ENCODE measurements at places on chromosomes 12 and 14.

DNA sequence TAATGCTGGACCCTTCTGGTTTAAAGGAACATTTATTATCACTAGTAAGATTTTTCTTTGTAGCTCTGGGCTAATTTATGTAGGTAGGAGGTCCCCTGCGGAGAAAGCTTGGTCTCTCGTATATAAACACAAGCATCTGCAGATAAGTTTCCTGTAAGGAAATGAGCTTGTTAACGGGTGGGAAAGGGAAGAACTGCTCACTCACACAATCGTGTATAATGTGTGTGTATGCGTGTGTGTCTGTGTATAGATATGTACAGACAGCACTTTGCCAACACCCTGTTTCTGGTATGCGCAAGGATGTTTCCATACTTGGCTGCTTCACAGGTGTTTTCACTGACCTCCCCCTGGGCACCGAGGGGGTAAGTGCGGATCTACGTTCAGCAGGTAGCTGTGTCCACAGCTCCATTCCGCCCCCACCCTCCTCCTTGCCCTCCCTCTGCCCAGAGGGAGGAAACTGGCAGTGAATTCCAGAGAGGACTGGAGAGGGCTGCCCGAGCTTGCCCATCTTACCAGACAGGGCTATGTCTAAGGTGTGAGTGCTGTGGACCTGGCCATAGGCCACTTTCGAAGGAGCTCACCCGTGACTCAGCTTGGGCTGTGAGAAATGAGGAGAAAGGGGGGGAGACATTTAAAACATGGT, 65.2 kb downstream of the NINJ2 start:
- no peak for DNase-seq
- H3K4me1 ChIP-seq = peaks cover 4% of the 10 kb centered on the region
- no peak overlapping the region for H3K27ac ChIP-seq

- DNase-seq = no peak
- no peak overlapping the region for H3K4me3 ChIP-seq
- peaks cover 22% of the 10 kb centered on the region for H3K4me1 ChIP-seq
- H3K27ac ChIP-seq = no peak overlapping the region
Measured at GRCh38 chr14:99606359-99606758, 2.4 kb upstream of the CCDC85C start.

- no peaks in the 10 kb centered on the region for H3K27me3 ChIP-seq
- no peak overlapping the region for H3K27ac ChIP-seq
- H3K36me3 ChIP-seq = no peaks in the 10 kb centered on the region
- peaks cover 2% of the 10 kb centered on the region for H3K4me1 ChIP-seq
- DNase-seq = no peak
- no peak overlapping the region for H3K4me3 ChIP-seq
Measured at GRCh38 chr12:93758801-93759373, 81.7 kb downstream of the CRADD start.

DNA sequence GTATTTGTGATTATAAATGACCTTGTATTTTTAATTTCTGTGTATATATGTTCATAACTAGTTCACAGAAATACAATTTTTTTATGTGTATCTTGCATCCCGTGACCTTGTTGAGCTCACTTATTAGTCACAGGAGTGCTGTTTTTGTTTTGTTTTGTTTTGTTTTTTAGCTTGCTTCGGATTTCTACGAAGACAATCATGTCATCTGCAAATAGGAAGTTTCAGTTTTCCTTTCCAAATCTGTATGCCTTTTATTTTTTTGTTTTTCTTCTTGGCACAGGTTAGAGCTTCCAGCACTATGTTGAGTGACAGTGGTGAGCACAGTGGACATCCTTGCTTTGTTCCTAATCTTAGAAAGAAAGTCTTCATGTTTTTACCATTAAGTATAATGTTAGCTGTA, 229.2 kb upstream of the GARIN6 start:
- H3K4me3 ChIP-seq = no peak overlapping the region
- H3K36me3 ChIP-seq = no peaks in the 10 kb centered on the region
- no peak for DNase-seq

- no peaks in the 10 kb centered on the region for H3K36me3 ChIP-seq
- H3K4me3 ChIP-seq = no peak overlapping the region
- H3K4me1 ChIP-seq = no peaks in the 10 kb centered on the region
- no peak overlapping the region for H3K27ac ChIP-seq
- H3K27me3 ChIP-seq = no peaks in the 10 kb centered on the region
Measured at GRCh38 chr14:81342850-81343580, 57.1 kb downstream of the STON2 start.

DNA sequence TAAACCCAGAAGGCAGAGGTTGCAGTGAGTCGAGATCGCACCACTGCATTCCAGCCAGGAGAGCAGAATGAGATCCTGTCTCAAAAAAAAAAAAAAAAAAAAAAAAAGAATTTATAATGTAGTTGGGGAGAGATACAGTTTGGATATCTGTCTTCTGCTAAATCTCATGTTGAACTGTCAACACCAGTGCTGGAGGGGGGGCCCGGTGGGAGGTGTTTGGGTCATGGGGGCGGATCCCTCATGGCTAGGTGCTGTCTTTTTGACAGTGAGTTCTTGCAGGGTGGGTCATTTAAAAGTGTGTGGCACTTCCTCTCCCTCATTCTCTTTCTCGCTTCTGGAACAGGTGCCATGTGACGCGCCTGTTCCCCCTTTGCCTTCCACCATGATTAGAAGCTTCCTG, 32.8 kb downstream of the CLIP1 start:
- no peak overlapping the region for H3K27ac ChIP-seq
- H3K4me1 ChIP-seq = no peaks in the 10 kb centered on the region
- no peak overlapping the region for H3K4me3 ChIP-seq
- no peak for DNase-seq

DNA sequence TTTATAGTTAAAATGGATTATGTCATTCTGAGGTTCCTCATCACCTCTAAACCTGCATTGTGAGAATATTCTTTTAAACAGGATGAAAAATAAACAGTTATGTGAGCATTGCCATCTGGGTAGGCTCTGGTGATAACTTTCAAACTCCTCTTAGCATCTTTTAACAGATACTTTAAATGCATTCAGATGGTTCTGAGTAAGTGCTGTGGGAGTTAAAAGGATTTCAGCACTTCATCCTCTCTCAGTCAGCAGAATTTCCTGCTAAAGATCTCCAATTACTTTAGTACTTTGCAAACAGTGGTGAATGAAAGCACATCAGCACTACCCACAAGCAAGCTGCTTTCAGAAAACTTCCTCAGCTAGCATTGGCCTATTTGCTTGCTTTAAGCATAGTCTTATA, 59.3 kb upstream of the TMTC1 start:
- DNase-seq = no peak
- no peaks in the 10 kb centered on the region for H3K4me1 ChIP-seq
- no peak overlapping the region for H3K27ac ChIP-seq
- H3K4me3 ChIP-seq = no peak overlapping the region

DNA sequence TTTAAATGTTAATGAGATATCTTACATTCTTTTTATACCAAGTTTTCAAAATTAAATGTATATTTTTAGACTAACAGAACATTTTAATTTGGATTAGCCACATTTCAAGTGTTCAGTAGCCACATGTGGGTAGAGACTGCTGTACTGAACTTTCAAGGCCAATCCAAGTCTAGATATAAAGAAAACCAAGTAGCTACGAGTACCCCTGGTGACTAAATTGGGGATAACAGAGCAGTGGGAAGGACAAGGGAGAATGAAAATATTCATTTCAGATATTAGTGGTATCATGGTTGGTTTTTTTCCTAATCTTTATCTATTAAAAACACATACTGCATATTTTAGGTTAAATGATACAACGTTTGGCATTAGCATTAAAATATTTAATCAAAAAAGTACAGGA, 69.4 kb upstream of the RHOJ start:
- no peak for DNase-seq
- no peaks in the 10 kb centered on the region for H3K27me3 ChIP-seq
- no peaks in the 10 kb centered on the region for H3K36me3 ChIP-seq
- H3K4me1 ChIP-seq = no peaks in the 10 kb centered on the region

DNA sequence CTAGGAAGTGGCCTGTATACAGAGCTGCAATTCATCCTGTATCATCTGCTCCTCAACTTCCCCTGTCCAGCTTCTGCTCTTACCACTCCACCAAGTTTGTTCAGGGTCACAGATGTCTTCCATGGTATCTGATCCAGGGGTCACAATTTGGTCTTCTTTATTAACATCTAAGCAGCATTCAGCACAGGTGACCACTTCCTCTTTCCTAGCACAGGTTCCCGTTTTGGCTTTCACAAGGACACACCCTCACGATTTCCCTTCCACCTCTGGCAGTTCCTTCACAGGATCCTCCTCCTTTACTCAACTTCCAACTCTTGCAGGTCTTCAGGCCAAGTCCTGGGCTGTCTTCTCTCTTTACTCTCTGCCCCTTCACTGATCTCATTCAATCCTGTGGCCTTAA, 93.6 kb downstream of the TTC7B start:
- H3K27ac ChIP-seq = no peak overlapping the region
- no peak overlapping the region for H3K4me3 ChIP-seq
- H3K27me3 ChIP-seq = no peaks in the 10 kb centered on the region
- no peaks in the 10 kb centered on the region for H3K36me3 ChIP-seq
- peaks cover 11% of the 10 kb centered on the region for H3K4me1 ChIP-seq

- no peaks in the 10 kb centered on the region for H3K27me3 ChIP-seq
- no peaks in the 10 kb centered on the region for H3K36me3 ChIP-seq
- no peak for DNase-seq
- no peak overlapping the region for H3K27ac ChIP-seq
Measured at GRCh38 chr14:104442107-104442551, 137.4 kb upstream of the C14orf180 start.

GRCh38 chr12:25500651-25501050, 52.4 kb downstream of the LMNTD1 start:
- DNase-seq = no peak
- H3K27me3 ChIP-seq = no peaks in the 10 kb centered on the region
- H3K4me1 ChIP-seq = no peaks in the 10 kb centered on the region
- no peak overlapping the region for H3K4me3 ChIP-seq
- no peak overlapping the region for H3K27ac ChIP-seq
- H3K36me3 ChIP-seq = no peaks in the 10 kb centered on the region

GRCh38 chr12:47504775-47505446, 200.9 kb downstream of the RPAP3 start:
- H3K27ac ChIP-seq = no peak overlapping the region
- no peak for DNase-seq
- H3K27me3 ChIP-seq = no peaks in the 10 kb centered on the region

GRCh38 chr12:62860501-62861411, 74.2 kb downstream of the PPM1H start:
- H3K4me1 ChIP-seq = no peaks in the 10 kb centered on the region
- DNase-seq = no peak
- no peak overlapping the region for H3K4me3 ChIP-seq
- no peaks in the 10 kb centered on the region for H3K36me3 ChIP-seq

- H3K27me3 ChIP-seq = no peaks in the 10 kb centered on the region
- H3K4me1 ChIP-seq = no peaks in the 10 kb centered on the region
- no peak for DNase-seq
- H3K27ac ChIP-seq = no peak overlapping the region
- no peak overlapping the region for H3K4me3 ChIP-seq
Measured at GRCh38 chr12:16228067-16228466, 49.4 kb downstream of the SLC15A5 start.

- H3K36me3 ChIP-seq = peaks cover 5% of the 10 kb centered on the region
- no peaks in the 10 kb centered on the region for H3K27me3 ChIP-seq
- H3K4me1 ChIP-seq = no peaks in the 10 kb centered on the region
- no peak for DNase-seq
- H3K27ac ChIP-seq = no peak overlapping the region
- no peak overlapping the region for H3K4me3 ChIP-seq
Measured at GRCh38 chr14:64478634-64479250, 13.4 kb downstream of the AKAP5 start.

GRCh38 chr12:74646831-74647230, 109.2 kb downstream of the ATXN7L3B start:
- H3K4me3 ChIP-seq = no peak overlapping the region
- H3K27me3 ChIP-seq = no peaks in the 10 kb centered on the region
- no peaks in the 10 kb centered on the region for H3K4me1 ChIP-seq
- no peaks in the 10 kb centered on the region for H3K36me3 ChIP-seq

- no peak overlapping the region for H3K4me3 ChIP-seq
- H3K27ac ChIP-seq = peak overlapping the region; percentile 74
- H3K36me3 ChIP-seq = peaks cover 85% of the 10 kb centered on the region
- H3K27me3 ChIP-seq = no peaks in the 10 kb centered on the region
Measured at GRCh38 chr14:91316761-91317160, 72.3 kb upstream of the GPR68 start.

- peaks cover 4% of the 10 kb centered on the region for H3K36me3 ChIP-seq
- no peak for DNase-seq
- no peak overlapping the region for H3K4me3 ChIP-seq
- no peak overlapping the region for H3K27ac ChIP-seq
- no peaks in the 10 kb centered on the region for H3K27me3 ChIP-seq
- H3K4me1 ChIP-seq = peaks cover 2% of the 10 kb centered on the region
Measured at GRCh38 chr14:33931461-33931860, 19.4 kb downstream of the EGLN3 start.

- no peak overlapping the region for H3K27ac ChIP-seq
- peaks cover 38% of the 10 kb centered on the region for H3K36me3 ChIP-seq
- DNase-seq = no peak
- no peaks in the 10 kb centered on the region for H3K27me3 ChIP-seq
- H3K4me3 ChIP-seq = no peak overlapping the region
Measured at GRCh38 chr14:34571771-34572170, 32.3 kb upstream of the EAPP start.

GRCh38 chr14:88164906-88165534, 158.0 kb downstream of the KCNK10 start:
- H3K27ac ChIP-seq = no peak overlapping the region
- DNase-seq = no peak
- H3K4me1 ChIP-seq = no peaks in the 10 kb centered on the region
- H3K27me3 ChIP-seq = no peaks in the 10 kb centered on the region
- H3K4me3 ChIP-seq = no peak overlapping the region

DNA sequence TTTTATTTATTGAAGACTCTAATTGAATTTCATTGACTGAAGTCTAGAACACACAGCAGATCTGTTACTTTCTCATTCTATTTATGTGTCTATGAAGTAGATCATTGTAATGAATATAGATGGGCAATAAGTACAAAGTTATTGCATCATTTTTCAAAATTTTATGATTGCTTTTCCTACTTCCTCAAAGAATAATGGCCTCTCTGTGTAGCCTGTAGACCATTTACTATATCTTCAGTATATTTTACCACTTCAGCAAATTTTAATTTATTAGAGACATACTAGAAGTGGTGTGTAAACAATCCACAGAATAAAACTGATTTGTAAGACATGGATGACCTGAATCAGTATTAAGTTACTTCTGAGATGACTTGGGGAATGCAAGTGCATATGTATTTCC, 291.7 kb upstream of the FAR2 start:
- no peaks in the 10 kb centered on the region for H3K36me3 ChIP-seq
- no peak overlapping the region for H3K4me3 ChIP-seq
- no peaks in the 10 kb centered on the region for H3K27me3 ChIP-seq
- H3K4me1 ChIP-seq = no peaks in the 10 kb centered on the region

DNA sequence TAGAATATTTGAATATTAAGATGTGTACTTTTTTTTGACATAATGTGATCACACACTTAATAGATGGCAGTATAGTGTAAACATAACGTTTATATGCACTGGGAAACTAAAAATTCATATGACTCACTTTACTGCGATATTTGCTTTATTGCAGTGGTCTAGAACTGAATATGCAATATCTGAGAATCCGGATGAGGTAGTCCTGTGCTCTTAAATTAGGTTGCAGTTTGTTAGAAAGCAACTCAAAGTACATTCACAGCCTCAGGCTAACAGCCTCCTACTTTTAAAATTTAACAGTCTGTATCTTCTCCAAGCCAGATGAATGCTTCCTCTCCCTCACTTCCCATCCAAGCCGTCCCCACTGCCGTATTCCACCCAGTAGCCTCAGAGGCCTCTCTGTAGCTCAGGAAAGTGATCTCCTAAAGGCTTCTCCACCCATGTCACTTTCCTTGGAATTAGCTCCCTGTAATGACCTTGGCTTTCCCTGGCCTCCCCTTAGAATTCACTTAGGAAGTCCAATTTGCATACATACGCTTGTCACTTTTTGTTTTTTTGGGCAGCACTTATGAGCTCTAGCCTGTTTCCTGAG, 43.7 kb downstream of the TESPA1 start:
- no peaks in the 10 kb centered on the region for H3K27me3 ChIP-seq
- DNase-seq = no peak
- H3K4me3 ChIP-seq = no peak overlapping the region
- no peaks in the 10 kb centered on the region for H3K4me1 ChIP-seq
- H3K36me3 ChIP-seq = no peaks in the 10 kb centered on the region
